ENCODE measurements at places on chromosomes 6 and 20.
A peak's percentile ranks its signal among the peaks of the same experiment; 100 is the strongest.

- no peak for DNase-seq
Measured at GRCh38 chr6:33312361-33313104, 1.3 kb downstream of the TAPBP start.

DNA sequence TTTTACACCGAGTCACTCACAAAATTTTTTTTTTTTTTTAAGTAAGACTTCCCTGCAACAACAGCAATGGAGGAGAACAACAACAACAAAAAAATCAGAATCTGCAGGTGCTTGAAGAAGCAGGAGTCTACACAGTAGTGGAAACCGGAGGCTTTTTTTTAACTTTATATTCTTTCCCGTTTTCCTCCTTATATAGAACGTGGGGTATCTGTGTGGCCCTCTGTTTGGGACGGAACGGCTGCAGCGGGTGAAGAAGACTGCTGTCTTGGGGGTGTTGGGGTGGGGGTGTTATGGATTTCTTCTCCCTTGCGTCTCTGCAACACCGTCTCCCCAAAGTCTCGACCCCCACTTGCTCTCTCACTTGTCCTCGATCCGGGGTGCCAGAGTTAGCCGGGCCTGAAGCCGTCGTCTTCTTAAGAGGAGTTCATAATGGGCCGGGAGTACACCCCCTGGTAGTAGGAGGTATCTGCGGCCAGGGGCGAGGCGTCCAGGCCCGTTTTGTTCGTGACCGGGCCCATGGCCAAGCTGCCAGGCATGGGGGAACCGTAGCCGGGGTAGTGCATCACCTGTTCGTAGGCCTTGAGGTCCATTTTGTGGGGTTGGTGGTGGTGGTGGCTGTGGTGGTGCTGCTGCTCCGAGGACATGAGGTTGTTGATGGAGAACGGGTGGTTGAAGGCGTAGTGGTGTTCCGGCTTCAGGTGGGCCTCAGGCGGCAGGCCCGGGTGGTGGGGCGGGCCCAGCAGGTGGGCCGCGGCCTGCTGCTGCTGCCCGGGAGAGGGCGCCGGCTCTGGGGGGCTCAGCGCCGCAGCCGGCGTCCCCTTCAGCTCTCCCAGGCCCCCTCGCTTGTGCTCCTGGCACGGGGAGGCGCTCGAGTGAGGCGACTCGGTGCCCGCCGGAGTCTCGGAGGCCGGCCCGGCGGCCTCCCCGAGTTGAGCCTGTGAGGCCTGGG lies 2.7 kb downstream of the FOXA2 start:
- no peak for DNase-seq

DNA sequence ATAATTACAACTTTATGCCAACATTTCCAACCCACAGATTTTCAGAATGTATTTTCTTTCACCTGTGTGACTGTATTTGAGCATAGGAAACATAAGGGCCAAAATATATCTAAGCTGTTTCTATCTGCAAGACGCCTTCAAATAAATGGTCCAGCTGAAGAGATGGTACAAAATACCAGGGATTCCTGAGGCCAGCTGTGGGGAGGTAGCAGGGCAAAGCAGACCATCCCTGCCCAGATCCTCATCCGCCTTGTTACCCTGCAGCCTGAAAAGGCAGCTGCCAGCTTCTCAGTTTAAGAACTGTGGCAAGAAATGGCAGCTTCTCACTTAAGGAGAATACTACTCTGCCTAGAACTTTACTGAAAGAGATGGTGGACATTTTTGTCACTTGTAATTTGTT lies 143.3 kb downstream of the KHDC1L start:
- no peak for DNase-seq

- DNase-seq = no peak
Measured at GRCh38 chr6:45479834-45480751, 102.4 kb upstream of the SUPT3H start.

GRCh38 chr6:142985281-142985680 lies 40.3 kb upstream of the HIVEP2 start:
- DNase-seq = no peak

GRCh38 chr6:159654483-159655098 lies 38.5 kb downstream of the SOD2 start:
- DNase-seq = no peak

DNA sequence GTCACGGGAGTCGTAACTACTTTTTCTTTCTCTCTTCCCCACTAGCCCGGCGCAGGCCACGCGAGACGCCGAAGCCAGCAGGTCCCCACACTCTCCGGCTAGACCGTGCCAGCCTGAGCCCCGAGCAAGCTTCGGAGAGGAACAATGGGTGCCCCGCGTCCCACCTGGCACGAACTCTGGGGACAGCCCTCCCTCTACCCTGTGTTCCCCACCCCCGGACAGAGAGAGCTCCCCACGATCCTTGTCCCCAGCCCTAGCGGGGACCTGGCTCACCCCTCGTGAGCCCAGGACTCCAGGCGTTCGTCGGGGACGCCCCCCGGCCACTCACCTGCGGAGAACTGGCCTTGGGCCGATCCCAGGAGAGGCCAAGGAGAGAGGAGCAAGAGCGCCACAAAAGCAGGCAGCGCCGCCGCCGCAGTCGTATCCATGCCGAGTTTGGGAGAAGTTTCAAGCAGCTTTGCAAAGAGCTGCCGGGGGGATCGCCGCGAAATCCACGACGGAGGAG lies 416 bp downstream of the PTPRK start:
- DNase-seq = peak; percentile 20

- no peak for DNase-seq
Measured at GRCh38 chr6:168158213-168158979, 79.4 kb upstream of the FRMD1 start.

DNA sequence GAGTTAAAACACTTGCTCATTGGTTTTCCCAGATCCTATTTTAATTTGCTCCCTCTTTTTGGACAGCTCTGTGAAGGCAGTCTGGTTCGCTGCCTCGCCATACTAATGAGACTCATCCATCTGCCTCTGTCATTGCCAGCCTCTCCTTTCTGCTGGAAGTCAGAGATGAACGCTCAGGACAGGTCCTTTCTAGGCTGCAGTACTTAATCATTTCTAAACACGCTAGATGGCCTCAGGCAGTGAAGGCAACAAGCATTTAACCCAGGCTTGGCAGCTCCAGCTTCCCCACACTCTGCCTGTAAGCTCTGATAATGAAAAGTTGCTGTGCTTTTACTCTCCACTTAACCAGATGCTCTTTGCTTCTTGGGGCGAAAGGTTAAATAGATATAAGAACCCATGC lies 286.7 kb upstream of the POU3F2 start:
- DNase-seq = no peak

GRCh38 chr20:50121858-50122271 lies 8.9 kb upstream of the UBE2V1 start:
- no peak for DNase-seq

DNA sequence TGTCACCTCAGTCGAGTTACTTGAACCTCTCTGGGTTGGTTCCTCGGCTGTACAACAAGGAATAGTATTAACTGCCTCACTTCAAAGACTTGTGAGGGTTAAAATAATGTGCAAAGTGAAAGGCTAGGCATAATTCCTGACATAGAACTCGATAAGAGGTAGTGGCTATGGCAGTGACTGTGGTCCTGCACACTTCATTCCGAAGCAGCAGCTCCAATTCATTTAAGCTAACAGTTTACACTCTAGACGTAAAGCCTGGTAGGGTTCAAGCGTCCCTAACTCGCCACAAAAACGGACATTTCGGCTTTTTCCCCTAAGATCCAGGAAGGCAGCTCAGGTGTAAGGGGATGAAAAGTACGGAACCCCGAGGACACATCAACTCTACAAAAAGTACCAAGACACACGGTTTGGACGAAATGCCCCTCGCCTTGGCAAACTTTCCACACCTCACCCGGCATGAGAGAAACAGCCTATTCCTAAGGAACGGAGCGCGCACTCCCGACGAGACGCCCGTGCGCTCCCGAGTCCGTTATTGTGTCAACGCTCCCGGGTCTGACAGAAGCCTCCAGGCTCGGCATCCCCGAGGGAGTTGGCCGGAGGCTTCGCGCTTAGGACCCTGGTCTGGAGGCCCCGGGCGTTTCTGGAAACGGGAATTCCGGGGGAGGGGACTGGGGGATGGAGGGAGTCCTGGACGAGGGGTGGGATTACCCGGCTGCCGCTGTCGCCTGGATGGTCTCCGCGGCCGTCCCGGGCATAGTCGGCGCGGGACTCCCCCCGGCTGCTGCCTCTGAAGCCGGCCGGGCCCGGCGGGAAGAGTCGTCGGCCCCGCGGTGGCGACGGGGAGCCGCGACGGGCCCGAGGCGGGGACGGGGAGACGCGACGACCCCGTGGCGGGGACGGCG lies 937 bp downstream of the ZNF318 start:
- DNase-seq = no peak

GRCh38 chr6:6125495-6125894 lies 118.8 kb upstream of the NRN1 start:
- DNase-seq = no peak

DNA sequence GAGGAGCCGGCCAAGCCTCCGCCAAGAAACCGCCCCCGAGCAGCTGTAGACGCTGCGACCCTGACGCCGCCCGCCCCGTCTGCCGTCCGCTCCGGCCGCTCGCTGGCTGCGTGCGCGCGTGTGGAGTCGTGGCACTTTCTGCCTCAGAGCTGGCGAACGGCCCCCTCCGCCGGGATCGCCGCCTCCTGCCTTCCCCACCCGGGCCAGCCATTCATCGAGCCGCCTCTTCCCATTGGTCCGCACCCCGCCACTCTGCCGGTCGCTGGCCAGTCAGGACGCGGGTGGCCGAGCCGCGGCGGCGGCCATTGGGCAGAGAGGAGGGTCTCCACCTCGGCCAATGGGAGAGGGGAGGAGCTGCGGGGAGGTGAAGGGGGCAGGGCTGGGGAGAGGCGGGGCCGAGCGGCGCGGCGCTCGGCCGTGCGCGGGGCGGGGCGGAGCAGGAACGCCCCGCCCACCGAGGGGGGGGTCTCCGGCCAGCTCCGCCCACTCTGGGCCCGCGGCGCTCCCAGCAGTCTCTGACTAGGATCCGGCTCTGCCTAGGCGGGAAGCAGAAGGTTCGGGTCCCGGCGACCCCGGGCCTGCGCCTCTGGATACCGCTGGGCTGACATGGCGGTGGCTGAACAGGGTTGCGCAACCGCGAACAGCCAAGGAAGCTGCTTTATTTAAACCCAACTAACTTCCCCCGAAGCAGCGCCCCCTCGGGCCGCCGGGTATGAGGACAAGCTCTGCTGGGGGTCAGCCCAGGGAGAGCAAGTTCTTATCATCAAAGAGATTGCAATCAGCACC lies at the start of gene RRBP1:
Gene RRBP1 (minus strand): TSS at position 140 of the 786 bp plus-strand sequence. CDS start 21,735 bp downstream, outside the sequence.
- peak; percentile 94 for DNase-seq

GRCh38 chr6:109963598-109964170 lies 14.4 kb upstream of the GPR6 start:
- DNase-seq = no peak

- DNase-seq = no peak
Measured at GRCh38 chr20:24289737-24290481, 179.5 kb upstream of the SYNDIG1 start.

- no peak for DNase-seq
Measured at GRCh38 chr20:62723351-62723750, 14.7 kb downstream of the NTSR1 start.

DNA sequence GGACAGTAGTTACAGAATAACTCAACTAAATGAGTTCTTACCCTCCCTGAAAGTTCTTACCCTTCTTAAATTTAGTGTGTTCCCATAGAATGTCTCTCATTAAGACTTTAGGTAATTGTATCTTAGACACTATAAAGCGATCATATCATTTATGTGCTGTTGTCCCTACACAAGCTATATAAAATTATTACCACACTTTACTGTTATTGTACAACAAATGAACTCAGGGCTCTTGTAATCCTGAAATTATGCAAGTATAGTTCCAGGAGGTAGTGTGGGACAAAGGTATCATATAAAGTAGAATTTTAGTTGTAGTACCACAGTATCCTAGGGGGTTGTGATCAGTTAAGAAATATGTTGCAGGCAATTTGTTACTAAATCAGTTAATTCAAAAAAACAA lies 167.4 kb upstream of the CARMIL1 start:
- DNase-seq = no peak

- no peak for DNase-seq
Measured at GRCh38 chr20:25487975-25488374, 80.5 kb downstream of the GINS1 start.

DNA sequence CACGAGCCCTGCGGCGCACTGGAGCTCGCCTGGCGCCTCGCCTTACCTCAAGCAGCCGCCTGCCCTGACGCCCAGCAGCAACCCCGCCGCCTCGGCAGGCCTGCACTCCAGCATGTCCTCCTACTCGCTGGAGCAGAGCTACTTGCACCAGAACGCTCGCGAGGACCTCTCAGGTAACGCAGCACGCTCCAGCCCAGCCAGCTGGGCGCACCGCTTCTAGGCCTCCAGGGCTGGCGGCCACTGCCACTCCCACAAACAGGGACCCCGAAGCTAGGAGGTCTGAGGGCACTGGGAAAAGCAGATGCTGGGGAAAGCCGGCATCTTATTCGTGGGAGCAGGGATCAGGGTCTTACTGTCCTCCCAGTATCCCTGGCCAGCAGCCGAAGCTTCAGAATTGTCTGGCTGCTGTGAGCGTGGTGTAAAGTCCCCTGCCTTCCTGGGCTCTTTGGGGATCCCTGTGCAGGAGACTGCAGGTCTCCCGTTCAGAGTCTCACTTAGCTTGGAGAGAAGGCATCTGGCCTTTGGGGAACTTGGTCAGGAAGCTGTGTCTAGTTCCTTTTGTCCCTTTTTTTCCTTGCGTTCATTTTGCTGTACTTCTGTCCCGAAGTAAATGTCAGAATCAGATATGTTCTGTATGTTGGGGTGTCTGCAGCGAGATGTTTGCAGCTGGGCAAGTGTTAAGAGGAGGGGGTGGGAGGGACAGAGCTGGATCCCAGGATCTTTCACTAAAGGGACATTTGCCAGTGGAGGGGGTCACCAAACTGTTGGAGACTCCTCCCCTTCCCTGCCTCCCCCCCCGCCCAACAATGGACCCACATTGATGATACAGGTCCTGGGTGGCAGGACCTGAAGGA lies 1.8 kb downstream of the FOXF2 start:
- no peak for DNase-seq

DNA sequence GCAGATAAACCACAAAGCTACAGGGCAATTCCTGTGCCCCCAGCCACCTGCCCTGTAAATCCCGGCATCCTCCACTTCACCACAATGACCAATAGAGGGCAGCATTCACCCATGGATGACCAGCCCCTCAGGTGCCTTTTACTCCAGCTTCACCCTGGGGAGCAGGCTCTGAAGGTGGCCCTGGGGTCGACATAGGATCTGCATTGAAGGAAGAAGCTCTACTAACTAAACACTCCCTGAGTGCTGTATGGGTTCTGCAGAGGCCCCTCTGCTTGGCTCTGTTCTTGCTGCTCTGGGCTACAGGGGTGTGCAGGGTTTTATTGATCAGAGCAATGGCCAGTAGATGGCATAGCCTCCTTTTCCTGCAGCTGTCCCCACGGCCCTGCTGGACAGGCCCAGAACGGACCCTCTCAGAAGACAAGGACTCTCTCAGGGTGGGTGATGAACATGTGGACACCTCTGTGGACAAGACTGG lies 20.3 kb downstream of the CST4 start:
- DNase-seq = peak; percentile 27

DNA sequence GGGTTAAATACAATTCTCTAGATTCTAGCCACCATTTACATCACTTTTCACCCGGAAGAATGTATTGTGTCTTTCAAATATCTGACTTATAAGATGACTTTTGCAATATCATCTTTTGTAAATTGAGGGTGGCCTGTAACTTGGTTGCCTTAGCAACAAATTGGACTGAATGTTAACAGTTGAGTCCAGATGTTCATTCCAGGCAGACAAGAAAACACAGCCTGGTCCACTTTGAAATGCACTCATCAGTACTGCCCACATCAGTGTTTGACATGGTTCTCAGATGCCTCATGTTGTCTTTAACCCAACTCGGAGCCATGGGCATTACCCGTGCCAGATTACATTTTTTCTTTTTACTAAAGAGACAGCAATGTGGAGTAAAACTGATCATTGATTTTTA lies 781.6 kb upstream of the CHD6 start:
- DNase-seq = no peak

Measured in stimulated activated effector memory CD8-positive, alpha-beta T cell treated with anti-CD3 and anti-CD28 coated beads, Interleukin-12 subunit alpha, Interleukin-12 subunit beta, amount 100 ng/mL, for 72 hours (primary cell).